GM12865 (cell line): ENCODE measurements at places on chromosomes 4 and X.

- DNase-seq, result no peak
These were observed 38.5 kb upstream of the KLF3 start for GRCh38 chr4:38625508-38625907.

GRCh38 chrX:43140582-43140981 lies 362.6 kb upstream of the PPP1R2C start:
- DNase-seq, result no peak

GRCh38 chr4:84814094-84814750 lies 152.3 kb downstream of the WDFY3 start:
- peak; percentile 10 for DNase-seq

- DNase-seq, result peak; percentile 79
These were observed 10.0 kb downstream of the MSL3 start for GRCh38 chrX:11768039-11768438.

- no peak for DNase-seq
These were observed 8.8 kb downstream of the GPRIN3 start for GRCh38 chr4:89298788-89299152.

- DNase-seq, result no peak
These were observed 51.2 kb upstream of the EDA start for GRCh38 chrX:69564665-69565064.

GRCh38 chr4:102637391-102637790 lies 123.4 kb downstream of the MANBA start:
- no peak for DNase-seq

DNA sequence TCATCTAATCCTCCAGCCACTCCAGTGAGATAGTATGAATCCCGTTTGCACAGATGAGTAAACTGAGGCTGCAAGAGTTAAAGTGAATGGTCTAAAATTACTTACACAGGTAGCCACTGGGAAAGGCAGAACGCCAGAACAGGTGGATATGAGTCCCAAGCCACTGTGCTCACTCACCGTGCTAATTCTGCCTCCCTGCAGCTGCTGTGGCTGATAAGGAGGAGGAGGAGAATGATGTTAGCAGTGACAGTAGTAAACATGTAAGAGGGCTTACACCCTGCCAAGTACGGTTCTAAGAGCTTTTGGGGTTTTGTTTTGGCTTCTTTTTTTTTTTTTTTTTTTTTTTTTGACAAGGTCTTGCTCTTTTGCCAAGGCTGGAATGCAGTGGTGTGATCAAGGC lies 90.5 kb upstream of the PRPS2 start:
- no peak for DNase-seq

- no peak for DNase-seq
These were observed 29.7 kb upstream of the CRMP1 start for GRCh38 chr4:5922556-5922955.

DNA sequence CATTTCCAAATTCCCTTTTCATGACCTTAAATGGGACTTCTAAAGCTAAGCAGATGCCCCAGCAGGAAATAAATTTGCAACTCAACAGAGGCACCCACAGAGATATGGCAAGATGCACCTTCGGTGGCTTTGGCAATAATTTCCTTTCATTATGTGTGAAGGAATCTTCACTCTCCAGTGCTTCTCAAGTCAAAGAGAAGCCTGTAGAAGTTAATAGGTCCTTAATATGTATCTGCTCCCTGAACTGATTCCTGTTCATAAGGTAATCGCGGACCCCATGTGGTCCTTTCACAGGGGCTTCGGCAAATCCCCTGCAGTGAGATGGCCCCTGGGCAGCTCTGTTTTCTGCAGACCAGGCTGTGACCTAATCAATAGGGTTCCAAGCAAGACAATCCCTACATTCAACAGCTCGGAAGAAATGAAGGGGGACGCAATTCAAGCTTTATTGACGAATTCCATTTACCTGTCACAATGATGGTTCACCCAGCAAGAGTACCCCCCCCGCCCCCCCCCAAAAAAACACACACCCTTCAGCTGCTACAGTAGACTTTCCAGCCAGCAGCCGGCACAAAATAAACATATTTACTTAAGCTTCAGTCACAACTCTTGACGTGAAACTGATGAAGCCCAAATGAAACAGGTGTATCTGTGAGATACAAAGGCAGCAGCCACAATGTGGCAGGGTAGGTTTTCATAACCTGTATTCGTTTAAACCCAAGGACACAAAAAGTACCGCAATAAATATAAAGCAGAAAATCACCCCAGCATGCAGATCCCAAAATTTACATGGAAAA lies 35.3 kb downstream of the FAT1 start:
- no peak for DNase-seq

- DNase-seq, result peak; percentile 82
These were observed 332.9 kb downstream of the PPP3CA start for GRCh38 chr4:101014417-101014816.

GRCh38 chr4:160141206-160141605 lies 1038.3 kb downstream of the RAPGEF2 start:
- no peak for DNase-seq

- DNase-seq, result no peak
These were observed 989 bp upstream of the PCDH10 start for GRCh38 chr4:133147921-133148689.

DNA sequence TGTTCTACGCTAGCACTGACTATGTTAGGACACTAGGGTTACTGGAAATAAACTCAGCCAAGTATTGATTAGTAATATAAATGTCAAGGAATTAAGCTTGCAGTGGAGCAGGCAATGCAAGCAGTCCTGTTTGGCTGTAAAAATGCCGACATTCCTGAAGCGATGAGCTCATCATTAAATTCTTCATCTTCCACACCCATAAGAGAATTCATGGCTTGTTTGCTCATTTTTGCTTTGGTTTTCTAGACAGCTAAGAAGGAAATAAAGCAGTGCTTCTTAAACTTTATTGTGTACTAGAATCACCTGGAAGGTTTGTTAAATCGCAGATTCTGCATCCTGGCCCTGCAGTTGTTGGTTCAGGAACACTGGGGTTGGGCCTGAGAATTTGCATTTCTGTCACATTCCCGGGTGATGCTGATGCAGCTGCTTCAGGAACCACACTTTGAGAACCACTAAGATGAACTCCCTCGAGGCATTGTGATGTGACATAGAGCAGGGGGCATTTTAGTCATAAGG lies 17.8 kb downstream of the ANXA3 start:
- DNase-seq, result no peak

- no peak for DNase-seq
These were observed 158.2 kb upstream of the MAP3K15 start for GRCh38 chrX:19673375-19674040.

DNA sequence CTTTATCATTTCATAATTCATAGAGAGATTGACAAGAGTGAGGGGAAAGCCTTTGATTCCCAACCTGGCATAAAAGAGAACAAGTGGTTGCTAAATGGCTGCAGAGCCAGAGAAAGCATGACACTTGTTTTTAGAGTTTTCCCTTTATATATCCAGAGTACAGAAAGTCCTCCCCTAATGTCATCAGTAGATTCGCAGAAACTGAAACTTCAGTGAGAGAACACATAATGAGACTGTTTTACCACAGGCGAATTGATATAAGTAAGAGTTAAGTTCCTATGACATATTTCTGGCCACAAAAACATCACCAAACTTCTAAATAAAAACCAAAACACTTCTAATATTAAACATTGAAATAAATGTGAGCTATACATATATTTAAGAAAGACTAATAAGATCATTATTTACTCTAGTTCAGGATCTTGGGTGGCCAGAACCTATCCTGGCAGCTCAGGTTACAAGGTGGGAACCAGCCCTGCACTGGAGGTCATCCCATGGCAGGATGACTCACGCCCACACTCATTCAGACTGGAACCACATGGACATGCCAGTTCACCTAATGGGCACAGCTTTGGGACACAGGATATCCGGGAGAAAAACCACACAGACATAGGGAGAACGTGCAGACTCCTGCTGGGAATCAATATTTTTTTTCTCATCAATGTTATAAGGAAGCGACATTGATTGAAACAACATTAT lies 35.5 kb downstream of the NWD2 start:
- peak; percentile 51 for DNase-seq

DNA sequence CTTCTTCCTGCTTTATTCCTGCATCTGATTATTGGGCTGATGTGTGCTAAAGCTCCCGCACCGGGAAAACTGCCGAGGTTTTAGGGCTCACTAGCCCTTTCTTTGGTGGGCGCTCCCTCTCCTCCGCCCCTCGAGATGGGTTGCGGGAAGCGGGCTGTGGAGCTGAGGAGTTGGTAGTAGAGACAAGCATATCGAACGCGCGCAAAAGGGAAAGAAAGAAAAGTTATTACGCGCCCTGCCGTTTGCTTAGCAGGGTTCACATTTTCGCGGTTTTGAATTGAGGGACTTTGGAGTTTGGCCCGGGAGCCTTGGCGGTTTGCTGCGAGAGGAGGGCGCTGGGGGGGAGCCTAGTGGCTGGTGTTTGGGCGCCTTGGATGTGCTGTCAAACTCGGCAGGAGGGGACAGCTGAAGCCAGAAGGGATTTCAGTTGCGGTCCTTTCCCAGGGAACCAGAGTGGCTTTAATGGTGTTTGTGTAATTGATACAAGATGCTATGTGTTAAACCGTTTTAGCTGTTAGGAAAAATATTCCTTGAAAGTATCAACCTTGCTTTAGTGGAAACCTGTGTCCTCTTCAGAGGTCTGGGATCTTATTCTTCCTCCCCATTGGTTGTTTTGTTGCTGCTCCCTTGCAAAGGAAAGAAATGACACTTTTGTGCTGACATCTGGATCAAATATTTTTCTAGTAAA lies 1.1 kb downstream of the GAB1 start:
- peak; percentile 9 for DNase-seq

- no peak for DNase-seq
These were observed 129.3 kb downstream of the CPEB2 start for GRCh38 chr4:15131551-15131950.

- no peak for DNase-seq
These were observed 16.7 kb downstream of the TMSB4X start for GRCh38 chrX:12991575-12991974.

DNA sequence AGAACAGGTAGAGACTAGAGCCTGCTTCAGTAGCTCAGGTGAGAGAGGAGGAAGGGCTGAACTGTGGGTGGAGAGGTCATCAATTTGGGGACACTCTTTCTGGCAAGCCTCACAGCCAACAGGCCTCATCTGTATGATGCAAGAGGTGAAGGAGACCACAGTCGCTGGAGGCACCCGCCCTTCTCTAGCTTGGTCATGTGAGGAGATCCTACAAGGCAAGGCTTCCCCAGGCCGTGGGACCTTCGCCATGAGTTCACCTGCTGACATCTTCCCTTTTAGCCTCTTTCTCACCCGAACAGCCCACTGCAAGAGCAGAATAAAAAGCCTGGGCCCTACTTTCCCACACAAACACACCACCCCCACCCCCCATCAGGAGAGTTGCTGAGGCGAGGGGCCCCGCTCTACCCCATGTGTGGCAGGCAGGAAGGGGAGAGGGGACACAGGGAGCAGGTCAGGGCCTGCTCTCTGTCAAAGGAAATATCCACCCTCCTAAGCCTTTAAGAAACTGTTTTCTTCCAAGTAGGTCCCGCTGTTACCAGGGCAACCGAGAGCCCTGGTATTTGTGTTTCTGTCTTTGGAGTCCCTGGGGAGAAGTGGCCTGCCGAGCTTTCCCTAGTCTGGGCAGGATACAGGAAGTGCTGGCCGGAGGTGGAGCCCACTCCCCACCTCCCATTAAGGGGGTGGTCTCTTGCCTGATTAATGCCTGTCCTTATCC lies 8.1 kb downstream of the RTL5 start:
- DNase-seq, result no peak

- DNase-seq, result no peak
These were observed 50.5 kb upstream of the CD99 start for GRCh38 chrX:2640436-2641150.

GRCh38 chr4:14752341-14753046 lies 249.8 kb upstream of the CPEB2 start:
- no peak for DNase-seq
